ENCODE measurements at places on chromosomes 16 and 17.

DNA sequence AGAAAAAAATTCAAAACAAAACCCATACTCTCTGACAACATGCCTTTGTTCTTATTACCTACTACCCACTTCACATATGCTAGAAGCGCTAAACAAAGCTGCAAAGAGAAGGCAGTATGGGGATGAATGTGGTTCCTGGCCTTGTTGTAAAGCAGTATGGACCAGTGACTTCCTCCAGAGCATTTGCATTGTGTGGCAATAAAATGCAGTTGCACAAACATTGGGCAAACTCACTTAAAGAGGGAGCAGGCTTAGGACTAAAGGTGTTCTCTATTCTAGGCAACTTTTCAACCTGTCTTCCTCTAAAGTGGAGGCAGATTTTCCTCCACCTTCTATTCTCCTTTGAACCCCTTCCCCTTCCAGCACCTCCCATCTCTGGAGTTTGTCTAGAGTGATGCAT lies 17.1 kb downstream of the TMIGD1 start:
- DNase-seq: no peak

DNA sequence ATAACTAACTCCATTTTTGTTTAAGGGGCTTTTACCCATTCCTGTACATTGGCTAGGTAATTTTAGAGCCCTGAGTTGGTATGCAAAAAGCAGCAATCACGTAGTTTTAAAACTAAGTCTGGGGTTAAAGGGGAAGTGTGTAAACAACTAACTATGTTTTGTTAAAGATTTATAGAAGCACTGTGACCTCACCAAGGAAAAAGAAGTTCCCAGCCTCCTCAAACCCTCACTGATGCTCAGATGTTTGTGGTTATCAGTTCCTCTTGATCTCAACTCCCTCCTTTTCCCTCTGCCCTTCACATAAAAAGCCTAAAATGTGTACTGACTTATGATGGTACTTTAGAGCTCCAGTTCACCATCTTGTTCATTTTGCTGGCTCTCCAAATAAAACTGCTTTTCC lies 119.9 kb upstream of the IRX6 start:
- DNase-seq: no peak

DNA sequence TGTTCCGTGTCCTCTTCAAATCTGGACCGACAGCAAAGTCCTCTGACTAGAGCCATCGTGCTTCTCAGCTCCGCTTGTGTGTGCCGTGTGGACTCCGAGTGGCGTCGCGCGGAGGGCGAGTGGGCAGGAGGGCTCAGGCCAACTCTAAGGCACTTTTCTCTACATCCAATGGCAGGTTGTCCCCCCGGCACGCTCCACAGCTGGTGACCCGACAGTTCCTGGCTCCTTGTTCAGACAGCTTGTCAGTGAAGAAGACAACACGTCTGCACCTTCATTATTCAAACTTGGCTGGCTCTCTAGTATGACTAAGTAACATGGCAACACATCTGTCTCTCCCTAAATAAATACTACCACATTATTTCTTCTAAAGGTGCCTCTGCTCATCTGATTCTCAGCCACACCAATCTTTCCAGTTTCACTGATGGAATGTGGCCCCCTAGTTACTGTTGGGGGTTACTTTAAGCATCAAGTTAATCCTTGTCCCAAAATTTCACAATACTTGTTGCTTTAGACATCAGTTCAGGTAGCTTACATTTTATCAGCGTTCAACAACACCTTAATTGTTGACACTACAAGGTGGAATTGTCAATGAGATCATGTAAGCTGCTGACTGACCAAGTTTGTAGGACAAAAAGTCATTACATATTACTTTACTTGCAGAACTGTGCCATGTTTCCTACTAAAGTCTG lies 15.4 kb downstream of the COG1 start:
- no peak for DNase-seq

- DNase-seq: no peak
These were observed 219.9 kb downstream of the CHD9NB start for GRCh38 chr16:52832771-52833170.

GRCh38 chr17:42071810-42072209 lies 21.4 kb upstream of the C17orf113 start:
- no peak for DNase-seq

- DNase-seq: peak; percentile 68
These were observed 73.5 kb downstream of the CYTH1 start for GRCh38 chr17:78708510-78708973.

DNA sequence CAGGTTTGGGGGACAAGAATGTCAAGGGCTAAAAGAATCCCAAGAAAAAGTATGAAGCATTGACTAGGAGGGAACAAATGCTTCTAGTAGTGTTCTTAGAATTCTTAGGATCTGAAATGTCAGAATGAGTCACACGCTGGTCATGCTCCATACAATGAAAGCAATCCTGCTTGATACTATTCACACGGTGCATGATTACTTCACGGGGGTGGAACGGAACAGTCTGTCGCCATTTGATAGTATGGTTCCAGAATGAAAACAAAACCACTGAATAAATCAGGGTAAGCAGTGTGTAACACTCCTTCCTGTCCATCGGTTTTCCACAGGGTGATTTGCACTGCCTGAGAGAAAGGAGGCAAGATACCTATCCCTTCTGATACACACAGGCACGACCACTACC lies 22.9 kb upstream of the YWHAE start:
- no peak for DNase-seq

- DNase-seq: no peak
These were observed 73.3 kb downstream of the AKAP1 start for GRCh38 chr17:57158325-57158724.
